Activated B cell treated with CpG ODN at 0.5 μM for 24 hours (primary cell): ENCODE measurements at places on chromosomes 4 and X.

- no peak for DNase-seq
Measured at GRCh38 chrX:112761242-112762207, 79.1 kb downstream of the AMOT start.

- DNase-seq, result no peak
Measured at GRCh38 chr4:96293806-96294205, 453.9 kb downstream of the PDHA2 start.

- DNase-seq, result no peak
Measured at GRCh38 chrX:129516402-129516801, 6.9 kb downstream of the SMARCA1 start.

- no peak for DNase-seq
Measured at GRCh38 chr4:3073158-3074077, 920 bp downstream of the HTT-AS start.

DNA sequence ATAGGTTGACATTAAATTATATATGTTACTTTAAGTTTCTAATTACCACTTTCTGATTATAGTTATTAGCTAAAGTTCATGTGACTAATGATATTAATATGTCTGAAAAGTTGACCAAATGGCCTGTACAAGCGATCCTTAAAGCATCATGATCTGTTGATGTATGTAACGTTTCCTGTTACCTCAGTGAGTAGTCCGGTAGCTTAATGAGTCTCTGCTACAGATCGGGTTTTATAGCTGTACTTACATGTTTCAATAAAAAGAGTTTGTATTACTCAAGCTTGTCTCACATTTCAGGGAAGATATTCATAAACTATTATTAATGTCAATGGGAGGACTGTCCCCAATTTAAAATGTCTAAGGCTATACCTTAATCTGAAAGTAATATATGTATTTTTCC is 246.3 kb downstream of the PPP3CA start:
- DNase-seq, result no peak

DNA sequence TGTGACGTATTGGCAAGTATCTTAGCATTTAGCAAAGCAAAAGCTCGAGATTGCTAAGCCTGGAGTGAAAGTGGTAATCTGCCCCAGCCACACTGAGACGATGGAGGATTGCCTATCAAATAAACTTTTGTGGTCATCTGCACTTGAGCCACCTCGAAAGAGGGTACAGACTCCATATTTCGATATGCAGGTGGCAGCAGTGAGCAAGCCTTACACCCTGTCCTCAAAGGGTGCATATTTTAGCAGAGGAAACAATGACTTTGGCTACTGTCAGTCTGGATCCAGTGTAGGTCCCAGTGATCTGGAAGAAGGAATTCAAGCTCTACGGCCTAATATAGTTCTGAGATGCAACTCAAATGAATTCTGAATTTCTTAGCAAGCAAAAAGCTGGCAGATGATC is 153.9 kb downstream of the ATG4A start:
- no peak for DNase-seq

- no peak for DNase-seq
Measured at GRCh38 chr4:126448086-126448845, 1133.5 kb downstream of the FAT4 start.

- DNase-seq, result no peak
Measured at GRCh38 chrX:38651625-38652601, 90.6 kb downstream of the TSPAN7 start.

DNA sequence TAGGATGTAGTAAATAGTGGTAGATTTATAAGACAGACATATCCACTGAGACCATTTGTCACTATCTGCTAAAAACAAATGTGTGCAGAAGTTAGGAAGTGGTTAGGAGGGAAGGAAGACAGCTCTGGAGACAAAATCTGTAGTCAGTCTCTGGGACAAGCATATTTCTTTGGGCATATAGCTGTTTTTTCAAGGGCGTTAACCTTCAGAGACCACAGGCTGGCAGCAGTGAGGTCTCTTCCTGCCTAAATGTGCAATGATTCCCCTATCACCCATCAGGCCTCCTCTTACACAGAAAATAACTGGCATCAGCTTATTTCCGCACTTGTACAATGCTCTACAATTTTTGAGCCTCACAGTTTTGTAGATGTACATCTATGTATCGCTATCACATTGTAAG is 6.5 kb downstream of the TMEM150C start:
- DNase-seq, result no peak

- no peak for DNase-seq
Measured at GRCh38 chr4:26729027-26729426, 131.6 kb upstream of the STIM2 start.

- no peak for DNase-seq
Measured at GRCh38 chr4:180106122-180106521, 2137.1 kb upstream of the TENM3 start.

GRCh38 chr4:21596521-21596920 is 352.1 kb downstream of the KCNIP4 start:
- no peak for DNase-seq

DNA sequence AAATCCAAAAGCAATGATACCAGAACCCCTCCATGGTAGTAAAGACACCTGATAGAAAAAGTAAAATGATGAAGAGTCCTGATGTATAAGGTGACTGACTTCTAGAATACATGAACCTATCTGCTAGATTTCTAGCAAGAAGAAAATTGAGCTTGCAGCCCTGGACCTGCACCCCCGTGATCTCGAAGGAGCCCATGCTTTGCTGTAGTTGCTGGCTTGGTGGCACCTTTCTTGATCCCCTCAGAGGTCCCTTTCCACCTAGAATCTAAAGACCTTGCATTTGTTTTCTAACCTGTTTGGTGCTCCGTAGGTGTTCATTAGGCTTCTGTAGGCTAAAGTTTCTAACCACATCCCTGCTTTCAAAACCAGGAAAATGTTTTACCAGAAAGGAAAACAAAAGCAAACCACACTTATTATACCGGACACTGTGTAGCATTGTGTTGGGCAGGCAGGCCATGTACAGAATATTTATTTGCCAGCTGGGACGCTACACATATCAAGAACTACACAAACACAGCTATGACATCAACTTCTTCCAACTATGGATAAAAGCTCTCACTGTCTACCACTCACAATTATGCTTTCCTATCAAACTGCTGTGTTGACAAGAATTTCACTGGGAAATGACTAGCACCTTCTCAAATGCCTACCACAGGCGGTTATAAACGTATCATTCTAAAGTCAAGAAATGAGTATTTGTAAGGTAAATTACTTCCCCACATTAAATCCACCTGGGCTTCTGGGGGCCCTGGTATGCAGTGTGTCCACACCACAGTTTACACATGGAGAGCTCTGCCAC is 316.2 kb downstream of the UNC5C start:
- no peak for DNase-seq

DNA sequence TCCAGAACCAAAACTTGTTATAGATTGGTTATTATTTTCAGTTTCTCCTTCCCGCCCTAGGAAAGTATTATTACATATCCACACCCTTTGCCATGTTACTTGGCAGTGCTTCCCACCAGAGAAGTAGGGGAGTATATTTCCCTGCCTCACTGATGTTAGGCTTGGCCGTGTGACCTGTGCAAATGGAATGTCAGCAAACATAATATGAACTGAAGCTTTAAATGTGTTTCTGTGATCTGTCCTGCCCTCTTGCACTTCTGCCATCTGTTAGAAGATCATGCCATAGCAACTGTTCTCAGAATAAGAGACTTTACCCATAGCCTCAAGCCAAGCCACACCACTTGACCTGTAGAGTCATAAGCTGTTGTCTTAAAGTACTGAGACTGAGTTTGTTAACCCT is 36.7 kb upstream of the NEUROG2 start:
- DNase-seq, result no peak

- DNase-seq, result no peak
Measured at GRCh38 chr4:74292111-74292870, 16.0 kb upstream of the EPGN start.

DNA sequence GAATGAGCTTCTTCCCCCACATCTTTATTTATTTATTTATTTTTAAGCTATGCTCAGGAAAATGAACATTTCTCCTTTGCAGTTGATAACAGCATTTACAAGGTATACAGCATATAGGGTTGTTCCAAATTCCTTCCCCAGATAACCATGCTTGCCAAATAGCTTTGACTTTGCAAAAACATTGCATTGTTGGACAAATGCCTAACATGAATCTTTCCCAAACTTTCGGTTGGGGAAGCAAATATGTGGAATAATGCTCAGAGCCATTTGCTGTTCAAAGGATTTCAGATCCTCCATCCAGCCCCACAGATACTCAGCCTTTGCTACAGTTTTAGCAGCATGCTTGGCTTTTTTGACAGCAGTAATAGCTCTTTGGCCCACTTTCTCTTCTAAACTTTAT is 127.2 kb upstream of the AGA start:
- no peak for DNase-seq

DNA sequence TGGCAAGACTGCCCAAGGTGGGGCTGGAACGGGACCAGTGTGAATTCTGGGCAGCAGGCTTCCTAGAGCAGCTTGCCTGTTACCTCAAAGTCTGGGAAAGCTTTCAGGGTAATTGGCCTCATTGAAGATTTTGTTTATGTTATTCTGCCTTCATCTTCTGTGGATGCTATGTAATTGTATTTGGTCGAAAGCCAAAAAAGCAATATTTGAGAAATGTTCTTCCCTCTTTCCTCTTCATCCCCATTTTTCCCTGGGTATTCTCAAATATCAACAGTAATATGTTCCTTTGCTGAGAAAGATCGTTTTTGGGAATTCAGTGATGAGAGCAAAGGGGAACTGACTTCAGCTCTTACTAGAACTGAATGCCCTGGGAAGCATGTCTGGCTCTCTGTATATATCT is 12.9 kb downstream of the TMEM131L start:
- no peak for DNase-seq

GRCh38 chr4:113293674-113294073 is 244.2 kb downstream of the ANK2 start:
- DNase-seq, result no peak

- DNase-seq, result no peak
Measured at GRCh38 chrX:149630681-149631233, 835 bp downstream of the TMEM185A start.

DNA sequence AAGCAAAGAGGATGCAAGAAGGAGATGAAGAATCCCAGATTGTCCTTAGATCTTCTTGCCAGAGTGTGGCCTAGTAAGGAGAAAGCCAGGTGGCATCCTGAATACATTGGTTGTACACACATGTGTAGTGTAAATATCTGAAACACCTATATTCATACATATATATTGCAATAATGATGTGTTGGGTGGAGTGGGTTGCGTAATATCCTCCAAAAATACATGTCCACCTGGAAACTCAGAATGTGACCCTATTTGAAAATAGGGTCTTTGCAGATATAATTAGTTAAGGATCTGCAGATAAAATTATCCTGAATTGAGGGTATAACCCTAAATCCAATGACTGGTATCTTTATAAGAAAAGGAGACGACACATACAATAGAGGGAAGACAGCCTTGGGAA is 216.3 kb downstream of the NLGN4X start:
- DNase-seq, result no peak

DNA sequence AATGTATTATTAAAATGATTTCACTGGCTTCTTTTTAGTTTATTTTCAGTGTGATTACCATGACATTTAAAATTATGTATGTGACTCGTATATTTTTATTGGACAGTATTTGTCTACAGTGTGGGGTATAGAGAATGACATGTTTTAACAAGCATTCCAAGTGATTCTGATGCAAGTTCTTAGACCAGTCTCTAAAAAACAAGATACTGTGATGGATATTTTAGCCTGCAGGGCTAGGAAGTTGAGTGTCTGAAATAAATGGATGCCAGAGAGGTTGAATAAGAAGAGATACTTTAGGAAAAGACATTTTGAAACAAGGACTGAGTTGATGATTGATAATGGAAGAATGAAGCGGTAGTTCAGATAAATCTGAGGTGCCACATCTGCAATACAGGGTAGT is 3.5 kb upstream of the MAD2L1 start:
- DNase-seq, result no peak

DNA sequence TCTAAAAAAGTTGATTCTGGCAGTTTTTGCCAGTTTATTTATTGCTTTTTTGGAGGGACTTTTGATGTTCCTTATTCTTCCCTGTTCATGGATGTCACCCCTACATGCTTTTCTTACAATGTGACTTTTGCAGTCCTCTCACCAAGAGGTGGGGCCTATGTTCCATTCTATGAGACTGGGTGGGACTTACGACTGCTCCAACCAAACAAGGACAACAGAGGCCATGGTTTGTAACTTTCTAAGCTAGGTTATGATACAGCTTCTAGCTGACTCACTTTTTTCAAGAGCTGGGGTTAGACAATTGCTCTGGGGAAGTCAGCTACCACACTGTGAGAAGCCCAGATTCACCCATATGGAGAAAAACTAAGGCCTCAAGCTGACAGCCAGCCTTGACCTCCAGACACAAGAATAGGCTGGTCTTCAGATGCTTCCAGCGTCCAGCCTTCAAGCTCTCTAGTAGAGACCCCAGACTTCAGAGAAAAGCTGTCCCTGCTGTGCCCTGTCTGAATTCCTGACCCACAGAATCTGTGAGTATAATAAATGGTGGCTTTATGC is 39.5 kb downstream of the ENOPH1 start:
- no peak for DNase-seq

DNA sequence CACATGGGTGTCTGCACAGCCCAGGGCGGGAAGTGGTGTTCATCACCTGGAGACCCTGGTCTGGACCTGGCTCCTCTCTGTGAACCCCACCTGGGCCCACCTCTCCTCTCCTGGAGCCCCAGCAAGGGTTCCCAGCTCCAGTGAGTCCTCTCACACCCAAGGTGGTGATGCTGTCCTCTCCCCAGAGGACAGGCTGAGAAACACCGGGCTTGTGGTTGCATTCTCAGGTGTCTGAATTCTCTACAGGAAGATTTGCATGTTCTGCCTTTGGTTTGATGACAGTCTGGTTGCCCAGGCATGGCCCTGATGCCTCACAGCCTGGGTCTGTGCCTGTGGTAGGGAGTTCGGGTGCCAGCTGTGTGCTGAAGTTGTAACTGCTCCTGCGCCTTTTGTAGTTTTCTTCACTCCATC is 3.8 kb downstream of the MAEA start:
- DNase-seq, result no peak

DNA sequence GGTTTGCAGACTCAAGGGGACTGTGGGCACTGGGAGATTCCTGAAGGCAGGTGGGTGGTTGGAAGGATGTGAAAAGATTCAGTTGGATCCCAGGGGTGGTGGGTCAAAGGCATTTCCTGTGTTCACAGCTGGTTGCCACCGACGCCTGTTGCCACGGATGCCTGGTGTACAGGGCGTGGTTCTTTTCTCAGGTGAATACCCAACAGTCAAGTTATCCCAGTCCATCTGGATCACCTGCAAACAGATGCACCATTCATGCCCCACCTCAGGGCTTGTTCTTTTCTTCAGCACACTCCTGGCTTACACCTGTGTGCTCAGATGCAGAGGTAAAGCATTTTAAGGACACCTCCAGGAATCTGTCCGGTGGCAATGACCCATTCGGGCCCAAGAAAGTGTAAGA is 55.8 kb upstream of the SHOX start:
- DNase-seq, result no peak

GRCh38 chr4:174317531-174317930 is 33.8 kb downstream of the CEP44 start:
- DNase-seq, result no peak
